Activated CD8-positive, alpha-beta T cell treated with anti-CD3 and anti-CD28 coated beads, Interleukin-2, amount 10 ng/mL, durations not matched to agents 7 days and 5 days (primary cell): ENCODE measurements at places on chromosomes 11 and 22. TPM values are rescaled to one million over a fixed set of nuclear protein-coding genes. Genes with fewer than 3 reads are reported as not detected.

DNA sequence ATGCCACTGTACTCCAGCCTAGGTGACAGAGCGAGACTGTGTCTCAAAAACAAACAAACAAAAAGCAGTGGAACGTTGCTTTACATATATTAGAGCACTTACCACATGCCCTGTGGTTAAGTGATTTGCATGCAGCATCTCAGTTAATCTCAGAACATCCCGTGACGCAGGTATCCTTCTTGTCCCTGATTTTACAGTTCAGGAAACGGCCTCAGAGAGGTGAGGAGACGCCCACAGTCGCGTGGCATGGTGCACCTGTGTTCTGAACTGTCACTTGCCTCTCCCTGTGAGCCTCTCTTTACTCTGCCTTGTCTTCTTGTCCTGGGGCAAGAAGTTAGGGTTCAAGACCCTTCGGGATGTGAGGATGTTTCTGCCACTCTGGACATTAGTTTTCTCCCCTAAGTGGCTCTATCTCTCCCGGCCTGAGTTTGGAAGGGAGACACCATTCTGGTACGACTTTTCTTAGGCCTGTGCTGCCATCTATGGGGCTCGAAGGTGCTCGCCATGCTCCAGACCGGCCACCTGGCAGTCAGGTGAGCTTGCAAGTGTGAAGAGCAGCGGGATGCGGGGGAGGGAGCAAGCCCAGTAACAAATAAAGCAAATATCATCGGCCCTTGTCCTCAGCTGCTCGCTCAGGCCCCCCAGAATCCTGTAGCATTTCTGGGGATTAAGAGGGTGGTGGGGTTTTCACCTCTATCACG lies 25.6 kb downstream of the YWHAH start:
- no peaks in the 10 kb centered on the region for H3K27me3 ChIP-seq
- H3K4me1 ChIP-seq, result peaks cover 15% of the 10 kb centered on the region
- DNase-seq, result peak; percentile 70
- H3K4me3 ChIP-seq, result peak overlapping the region; percentile 75

The CRYBB3 gene
- total RNA-seq, result not detected

- no peak overlapping the region for H3K27ac ChIP-seq
- H3K36me3 ChIP-seq, result no peaks in the 10 kb centered on the region
- no peak overlapping the region for H3K4me3 ChIP-seq
- DNase-seq, result peak; percentile 6
These were observed 84.9 kb upstream of the NARS2 start for GRCh38 chr11:78659326-78660270.

GRCh38 chr11:63226488-63227114 lies 16.8 kb downstream of the SLC22A25 start:
- no peaks in the 10 kb centered on the region for H3K36me3 ChIP-seq
- DNase-seq, result no peak
- H3K27ac ChIP-seq, result no peak overlapping the region

DNA sequence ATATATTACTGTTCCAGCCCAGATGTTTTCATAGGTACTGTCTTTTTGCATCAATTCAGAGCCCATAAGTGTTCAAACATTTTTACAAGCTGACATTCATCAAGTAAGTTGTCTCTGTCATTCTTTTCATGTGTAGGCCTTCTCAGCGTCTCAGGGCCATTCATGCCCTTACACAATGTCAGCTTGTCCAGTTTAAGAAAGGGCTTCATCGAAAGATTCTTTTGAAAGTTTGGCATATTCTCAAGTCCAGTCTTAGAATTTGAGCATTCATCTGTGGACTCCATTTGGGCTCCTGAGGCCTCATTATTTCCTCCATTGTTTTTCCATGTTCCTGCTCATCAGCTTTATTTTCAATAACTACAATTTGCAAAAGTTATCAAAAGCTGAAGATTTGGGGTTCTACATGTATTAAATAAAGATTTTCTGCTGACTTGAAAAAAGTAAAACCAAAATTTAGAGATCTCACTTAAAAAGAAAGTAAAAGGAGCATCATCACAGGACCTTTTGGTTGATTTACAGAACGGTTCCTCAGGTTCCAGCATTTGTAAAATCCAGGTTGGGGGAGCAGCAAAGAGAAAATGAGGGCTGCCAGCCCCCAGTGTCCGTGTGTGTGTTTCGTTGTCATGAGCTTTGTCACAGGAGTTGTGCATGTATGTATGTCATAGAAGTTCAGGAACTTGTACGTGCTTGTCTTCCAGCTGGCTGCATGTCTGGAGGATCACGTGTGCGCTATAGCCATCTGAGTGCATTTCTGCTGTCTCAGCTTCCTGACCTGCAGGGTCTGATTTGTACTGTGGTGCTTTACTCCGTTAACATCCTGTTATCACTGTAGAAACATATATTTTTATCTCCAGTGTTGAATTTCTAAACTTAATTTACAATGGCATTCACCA lies 15.6 kb downstream of the MOV10L1 start:
- H3K4me3 ChIP-seq, result peak overlapping the region; percentile 69
- DNase-seq, result peak; percentile 69
- no peaks in the 10 kb centered on the region for H3K27me3 ChIP-seq
